NCI-H1105 (cell line): ENCODE measurements at places on chromosomes 1 and 21.

DNA sequence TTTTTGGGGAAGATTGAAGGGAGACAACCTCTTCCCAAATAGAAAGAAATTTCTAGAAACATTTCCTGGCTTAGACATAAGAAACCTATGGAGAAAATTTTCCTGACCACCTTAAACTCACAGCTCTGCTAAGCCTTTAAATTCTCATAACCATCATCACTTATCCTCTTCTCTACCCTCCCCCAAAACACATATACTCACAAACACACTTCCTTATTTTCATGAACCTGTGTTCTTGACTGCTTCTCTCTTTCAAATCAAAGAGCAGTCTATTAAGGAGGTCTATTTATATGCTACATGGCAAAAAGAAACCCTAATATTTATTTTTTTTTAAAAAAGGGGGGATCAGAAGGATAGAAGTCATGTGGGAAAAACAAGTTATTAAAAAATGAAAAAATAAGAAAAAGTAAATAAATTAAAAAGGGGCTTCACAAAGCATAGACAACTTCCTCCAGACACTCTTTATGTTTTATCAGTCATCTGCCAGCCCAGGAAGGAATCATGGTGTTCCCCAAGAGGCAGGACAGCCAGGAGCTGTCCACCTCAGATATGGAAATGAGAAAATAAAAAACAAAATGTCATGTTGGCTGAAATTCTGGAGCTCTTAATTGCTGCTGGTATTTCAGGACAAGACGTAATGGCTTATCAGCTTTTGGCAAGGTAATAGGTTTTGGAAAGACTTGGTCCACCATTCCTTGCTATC is 12.8 kb upstream of the RGS2 start:
- DNase-seq = no peak

DNA sequence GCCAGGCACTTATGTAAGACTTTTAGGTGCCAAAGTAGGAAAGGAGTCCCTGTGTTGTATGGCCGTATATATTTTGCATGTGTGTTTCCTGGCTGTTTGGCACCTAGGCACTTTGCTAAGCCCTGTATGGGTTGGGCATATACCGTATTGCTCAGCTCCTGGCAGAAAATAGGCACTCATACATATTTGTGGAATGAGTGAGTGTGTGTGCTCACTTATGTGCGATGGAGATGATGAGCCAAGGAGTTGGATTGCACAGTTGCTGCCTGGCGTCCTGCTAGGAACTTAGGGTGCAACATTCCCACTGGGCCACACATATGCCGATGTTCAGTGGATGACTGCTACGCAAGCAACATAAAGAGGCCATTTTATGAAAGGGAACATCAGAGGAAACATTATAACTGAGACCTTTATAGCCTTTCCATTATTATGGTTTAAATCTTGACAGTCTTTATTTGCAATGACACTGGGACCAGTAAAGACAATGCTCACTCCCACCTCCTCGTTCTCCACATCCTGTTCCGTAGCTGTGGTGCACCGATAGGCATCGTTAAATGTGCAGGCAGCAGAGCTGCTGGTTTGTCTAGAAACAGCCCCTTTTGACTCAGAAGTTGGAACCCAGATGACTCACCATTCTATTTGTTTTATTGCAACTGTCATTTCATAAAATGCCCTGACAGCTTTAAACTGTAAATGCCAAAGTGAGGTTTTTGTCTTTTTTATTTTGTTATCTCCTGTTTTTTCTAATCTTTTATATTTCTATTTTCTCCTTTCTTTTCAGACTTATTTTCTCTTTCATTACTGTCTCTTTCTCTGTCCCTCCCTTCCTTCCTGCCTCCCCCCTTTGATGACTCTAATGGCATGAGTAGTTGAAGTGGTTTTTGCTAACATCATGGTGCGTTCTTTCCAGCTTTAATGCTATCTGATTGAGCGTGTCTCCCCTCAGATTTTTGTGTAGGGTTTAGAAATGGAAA is 36.1 kb downstream of the PEX14 start:
- DNase-seq = no peak

- DNase-seq = no peak
These were observed 163.7 kb downstream of the NTPCR start for GRCh38 chr1:233114159-233114558.

DNA sequence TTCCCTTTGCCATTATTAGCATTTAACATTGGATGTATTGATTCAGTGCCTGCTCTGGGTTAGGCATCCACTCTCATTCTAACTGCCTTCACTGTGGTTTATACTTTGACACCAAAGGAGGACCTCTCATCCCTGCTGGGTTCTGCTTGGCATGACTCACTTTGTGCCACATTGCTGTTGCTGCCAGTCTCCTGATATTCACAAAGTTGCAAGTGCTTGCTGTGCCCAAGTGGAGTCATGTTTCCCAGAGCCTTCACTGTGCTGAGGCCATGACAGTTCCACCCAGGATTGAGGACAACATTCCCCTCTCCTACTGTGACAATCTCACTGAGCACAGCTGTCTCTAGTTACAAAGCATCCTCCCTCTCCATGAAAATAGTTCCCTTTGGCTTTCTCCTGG is 519.9 kb upstream of the USP24 start:
- no peak for DNase-seq

DNA sequence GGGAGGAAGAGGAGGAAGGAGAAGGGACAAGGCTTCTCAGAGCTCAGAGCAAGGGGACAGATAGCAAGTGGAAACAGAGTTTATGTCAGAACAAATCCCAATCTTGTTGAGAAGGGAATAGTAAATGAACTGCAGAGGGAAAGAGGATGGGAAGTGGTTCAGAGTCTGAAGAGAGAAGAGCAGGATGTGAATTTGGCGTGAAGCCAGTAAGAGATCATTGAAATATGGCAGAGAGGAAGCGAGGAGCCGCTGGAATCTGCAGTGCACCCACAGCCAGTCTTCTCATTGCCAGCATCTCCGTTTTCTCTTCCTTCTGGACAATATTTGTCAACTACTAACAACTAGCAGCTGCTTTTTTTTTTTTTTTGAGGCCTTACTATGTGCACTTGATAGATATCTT is 19.1 kb downstream of the OLFML3 start:
- DNase-seq = no peak

DNA sequence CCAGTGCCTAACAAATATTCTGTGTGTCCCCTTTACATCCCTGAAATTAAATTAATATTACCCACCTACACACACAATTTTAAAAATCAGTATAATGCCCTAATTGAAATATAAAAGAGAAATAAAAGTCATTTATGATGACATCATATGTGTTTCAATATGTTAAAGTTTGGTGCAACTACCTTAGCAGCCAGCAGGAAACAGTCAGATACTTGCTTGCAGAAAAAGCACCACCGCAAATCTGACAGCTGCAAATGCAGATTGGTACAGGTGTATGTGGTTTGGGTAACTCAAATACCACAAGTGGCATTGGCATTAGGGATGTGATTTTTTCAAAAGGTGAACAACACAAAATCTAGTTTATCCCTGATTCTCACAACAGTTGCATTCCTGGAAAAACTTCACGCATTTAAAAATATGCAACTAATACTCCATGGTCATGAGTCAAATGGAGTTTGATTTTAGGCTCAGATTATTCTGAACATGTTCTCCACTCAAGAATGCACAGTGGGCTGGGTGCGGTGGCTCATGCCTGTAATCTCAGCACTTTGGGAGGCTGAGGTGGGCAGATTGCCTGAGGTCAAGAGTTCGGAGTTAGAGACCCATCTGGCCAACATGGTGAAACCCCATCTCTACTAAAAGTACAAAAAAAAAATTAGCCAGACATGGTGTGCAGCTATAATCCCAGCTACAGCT is 106.3 kb downstream of the EDEM3 start:
- no peak for DNase-seq

- DNase-seq = no peak
These were observed 62.5 kb upstream of the TRAPPC10 start for GRCh38 chr21:43949499-43950208.

- no peak for DNase-seq
These were observed 27.3 kb downstream of the CDCP2 start for GRCh38 chr1:54125386-54126070.

GRCh38 chr1:222171005-222171404 is 376.9 kb downstream of the HHIPL2 start:
- no peak for DNase-seq

DNA sequence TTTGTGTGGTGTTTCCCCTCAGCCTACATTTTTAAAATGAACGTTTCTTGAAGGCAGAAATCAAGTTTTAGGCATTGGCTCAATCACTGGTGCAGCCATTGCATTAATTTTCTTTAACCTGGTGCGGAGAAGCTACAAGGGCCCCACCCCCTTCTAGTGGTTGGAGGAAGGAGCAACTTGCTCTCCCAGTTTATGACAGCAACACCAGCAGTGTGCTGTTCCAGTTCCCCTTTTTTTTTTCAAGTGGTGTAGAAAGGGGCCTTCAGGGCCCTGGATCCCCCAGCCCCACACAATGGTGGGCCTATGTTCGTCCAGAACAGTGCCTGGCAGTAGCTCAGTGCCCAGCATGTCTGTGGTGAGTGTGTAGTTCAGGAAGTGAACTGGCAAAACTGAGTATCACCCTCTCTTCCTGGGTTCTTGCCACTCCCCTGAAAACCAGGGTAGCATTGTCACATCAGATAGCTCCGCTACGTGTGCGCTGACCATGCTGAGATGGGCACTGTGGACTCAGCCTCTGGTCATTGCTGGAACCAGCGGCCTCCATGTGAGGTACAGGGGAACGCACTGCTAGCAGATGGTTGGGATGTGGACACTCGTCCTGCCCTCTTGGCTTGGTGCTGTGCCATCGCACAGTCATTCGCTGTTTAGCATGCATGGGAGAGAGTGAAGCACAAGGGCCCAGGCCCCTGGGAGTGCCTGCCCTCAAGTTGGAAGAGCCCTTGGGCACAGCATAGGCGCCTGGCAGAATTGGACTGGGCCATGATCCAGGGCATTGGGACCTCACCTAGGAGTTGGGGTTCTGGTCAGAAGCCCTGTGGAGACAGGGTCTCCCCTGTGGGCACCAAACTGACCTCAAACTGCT is 7.2 kb downstream of the ARF1 start:
- DNase-seq = no peak

DNA sequence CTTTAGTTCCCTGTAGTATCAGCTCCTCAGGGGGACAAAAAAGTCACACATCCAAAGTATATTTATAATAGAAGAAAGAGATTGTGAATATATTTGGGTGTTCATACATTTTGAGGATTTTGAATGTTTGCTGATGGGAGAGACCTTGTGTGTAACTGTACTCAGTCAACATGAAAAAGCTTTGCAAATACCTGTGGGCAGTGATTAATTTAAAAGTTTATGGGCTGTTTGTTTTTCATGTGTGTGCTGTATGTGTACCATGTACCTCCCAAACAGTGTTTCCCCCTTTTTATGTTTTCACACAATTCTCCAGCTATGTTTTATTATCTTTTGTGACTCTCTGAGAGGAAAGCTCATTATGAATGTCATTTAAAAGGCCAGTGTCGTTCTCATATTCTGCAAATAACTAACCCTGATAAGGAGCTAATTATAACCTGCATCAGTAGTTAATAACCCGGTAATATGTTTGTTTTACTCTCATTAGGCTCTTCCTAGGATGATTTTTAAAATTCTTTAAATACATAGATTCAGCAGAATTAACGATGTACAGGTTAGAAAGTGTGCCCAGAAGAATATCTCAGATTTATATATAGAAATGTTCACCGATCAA is 271.5 kb downstream of the NFIA start:
- no peak for DNase-seq

DNA sequence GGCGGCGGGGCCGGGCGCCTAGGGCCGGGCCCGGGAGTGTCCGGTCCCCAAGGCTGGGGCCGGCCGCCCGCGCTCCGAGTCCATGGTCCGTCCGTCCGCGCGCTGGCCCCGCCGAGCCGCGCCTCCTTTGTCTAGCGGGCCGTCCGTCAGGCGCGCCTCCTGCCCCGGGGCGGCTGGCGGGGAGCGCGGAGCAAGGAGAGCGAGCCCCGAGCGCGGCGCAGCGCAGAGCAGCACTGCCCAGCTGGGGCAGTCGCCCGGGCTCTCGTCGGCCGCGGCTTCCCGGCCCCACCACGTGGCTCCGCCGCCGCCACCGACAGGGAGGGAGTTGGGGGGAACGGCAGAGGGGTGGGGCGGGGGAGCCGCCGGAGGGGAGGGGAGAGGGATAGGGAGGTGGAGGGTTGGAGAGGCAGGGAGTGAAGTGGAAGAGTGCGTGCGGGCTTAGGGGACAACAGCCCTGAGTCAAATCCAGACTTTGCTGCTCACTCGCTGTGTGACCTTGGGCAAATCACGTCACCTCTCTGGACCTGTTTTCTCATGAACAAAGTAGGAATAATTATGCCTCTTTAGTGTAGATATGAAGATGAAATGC is at the start of gene NKAIN1:
TSS of gene NKAIN1 (minus strand) at position 235 of the 589 bp plus-strand sequence. CDS start 340 bp downstream, outside the sequence.
- peak; percentile 42 for DNase-seq

GRCh38 chr1:10968411-10968826 is 44.0 kb upstream of the TARDBP start:
- peak; percentile 90 for DNase-seq

DNA sequence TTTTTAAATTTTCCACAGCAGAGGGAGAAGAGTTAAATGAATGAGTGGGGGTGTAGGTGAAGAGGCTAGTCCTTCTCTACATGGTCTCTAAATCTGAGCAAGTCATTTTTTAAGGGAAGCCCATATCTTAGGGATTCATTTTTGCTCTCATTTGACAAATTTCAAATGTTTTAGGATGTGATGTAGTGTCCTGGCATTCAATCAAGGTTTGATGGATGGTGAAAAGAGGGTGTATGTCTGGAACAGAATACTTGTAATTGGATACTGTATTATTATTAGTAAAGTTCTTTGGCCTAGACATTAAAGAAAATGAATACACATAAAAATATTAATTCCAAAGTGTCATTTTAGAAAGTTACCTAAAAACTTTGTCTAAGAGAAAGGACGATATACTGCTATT is 167.8 kb upstream of the PTBP2 start:
- DNase-seq = no peak

- DNase-seq = no peak
These were observed 36.6 kb downstream of the OLFM3 start for GRCh38 chr1:101960142-101960541.

DNA sequence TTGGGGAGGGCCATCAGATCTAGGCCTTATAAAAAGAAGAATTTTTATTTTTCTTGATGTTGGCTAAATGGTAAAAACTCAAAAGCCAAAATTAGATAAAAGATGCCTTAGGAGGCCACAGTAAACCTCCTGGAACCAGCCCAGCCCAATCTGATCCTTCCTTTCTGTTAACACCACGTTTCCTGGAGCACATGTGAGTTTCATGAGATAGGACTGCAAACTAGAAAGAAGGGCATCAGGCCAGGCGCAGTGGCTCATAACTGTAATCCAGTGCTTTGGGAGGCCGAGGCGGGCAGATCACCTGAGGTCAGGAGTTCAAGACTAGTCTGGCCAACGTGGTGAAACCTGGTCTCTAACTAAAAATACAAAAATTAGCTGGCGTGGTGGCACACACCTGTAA is 6.7 kb downstream of the HSF2BP start:
- DNase-seq = no peak

DNA sequence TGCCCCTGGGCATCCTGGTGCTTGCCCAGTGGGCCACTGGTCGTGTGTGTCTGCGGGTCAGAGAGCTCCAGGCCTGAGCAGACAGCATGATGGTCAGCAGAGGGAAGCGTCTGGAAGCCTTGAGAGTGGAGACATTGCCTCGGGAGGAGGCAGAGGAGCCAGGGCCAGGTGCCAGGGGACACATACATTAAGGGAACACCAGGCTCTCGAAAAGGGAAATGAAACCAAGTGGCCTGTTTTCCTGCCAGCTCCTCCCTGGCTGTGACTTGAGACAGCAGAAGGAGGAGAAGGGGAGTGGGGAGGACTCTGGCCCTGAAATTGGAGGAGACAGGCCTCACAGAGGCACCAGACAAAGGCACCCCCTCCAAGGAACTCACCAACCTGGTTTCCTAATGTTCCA is 62.4 kb upstream of the LRP8 start:
- no peak for DNase-seq

- DNase-seq = no peak
These were observed 81.3 kb downstream of the PLXNA2 start for GRCh38 chr1:208162903-208163302.
